Fibroblast of skin of left quadriceps (primary cell): ENCODE measurements at places on chromosomes 1 and 21.

GRCh38 chr1:100615686-100616085, 77.7 kb downstream of the GPR88 start:
- DNase-seq: no peak

GRCh38 chr1:29470087-29470787, 233.9 kb downstream of the PTPRU start:
- DNase-seq: no peak

DNA sequence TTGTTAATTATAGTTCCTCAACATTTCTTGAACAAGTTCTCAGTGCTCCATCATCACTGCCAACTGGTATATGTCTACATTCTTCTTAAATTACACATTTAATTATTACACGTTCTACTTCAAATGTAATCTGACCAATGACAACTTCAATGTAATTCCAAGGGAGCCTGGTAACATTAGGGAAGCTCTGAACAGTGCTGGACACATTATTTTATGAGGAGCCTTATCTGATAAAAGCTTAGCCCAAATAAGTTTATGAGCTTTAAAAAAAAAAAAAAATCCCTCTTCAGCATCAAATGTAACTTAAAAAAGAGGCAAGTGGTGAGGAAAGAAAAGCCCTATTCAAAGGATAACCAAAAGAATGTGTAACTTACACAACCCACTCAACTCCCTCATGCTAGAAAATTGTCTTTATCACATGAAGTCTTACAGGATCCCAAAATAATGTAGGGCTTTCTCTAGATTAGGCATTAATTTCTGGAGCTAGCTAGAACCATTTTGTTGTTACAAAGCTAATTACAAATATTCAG, 35.2 kb upstream of the ABCA4 start:
- DNase-seq: no peak

GRCh38 chr1:25661043-25661815, 44.6 kb downstream of the MAN1C1 start:
- no peak for DNase-seq

DNA sequence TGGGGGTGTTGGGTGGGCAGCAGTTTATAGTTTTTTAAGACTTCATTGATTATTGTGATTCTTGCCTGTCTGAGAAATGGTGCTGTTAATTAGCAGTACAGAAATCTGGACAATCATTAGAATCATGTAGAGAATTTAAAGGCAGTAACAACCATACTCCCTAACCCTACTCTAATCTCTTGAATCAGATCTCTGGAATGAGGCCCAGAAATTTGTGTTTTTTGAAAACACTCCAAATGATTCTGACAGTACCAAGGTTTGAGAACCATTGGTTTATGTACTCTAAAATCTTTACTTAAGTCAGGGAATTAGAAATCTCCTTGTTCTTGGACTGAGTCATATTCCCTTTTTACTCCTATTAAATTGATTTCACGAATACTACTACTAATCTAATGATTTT, 24.0 kb downstream of the FNBP1L start:
- DNase-seq: peak; percentile 77
